Suppressor macrophage (primary cell): ENCODE measurements at places on chromosomes 11 and 22.
A peak's percentile ranks its signal among the peaks of the same experiment; 100 is the strongest.

- no peak for DNase-seq
Observed at GRCh38 chr22:49621601-49622210, 206.0 kb downstream of the BRD1 start.

- DNase-seq = peak; percentile 60
Observed at GRCh38 chr22:17483688-17484372, 79.5 kb upstream of the SLC25A18 start.

GRCh38 chr11:65811764-65812475, 21.8 kb upstream of the SNX32 start:
- peak; percentile 90 for DNase-seq

DNA sequence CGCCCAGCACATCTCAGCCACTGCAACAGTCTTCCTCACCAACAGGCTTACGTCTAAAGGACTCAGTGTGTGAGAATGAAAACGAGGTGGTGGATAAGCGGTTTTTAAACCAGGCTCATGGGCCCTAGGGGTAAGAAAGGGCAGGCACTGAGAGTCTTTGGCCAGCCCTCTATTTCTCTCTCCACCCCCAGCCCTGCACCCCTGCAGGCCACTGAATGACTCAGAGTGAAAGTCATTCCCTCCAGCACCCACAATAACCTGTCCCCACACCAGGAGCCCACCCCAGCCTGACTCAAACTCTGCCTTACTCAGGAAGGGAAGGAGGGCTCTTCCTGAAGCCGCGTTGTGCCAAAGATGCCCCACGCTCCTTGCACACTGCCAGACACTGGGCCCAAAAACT, 72.0 kb downstream of the LARGE1 start:
- no peak for DNase-seq

- DNase-seq = no peak
Observed at GRCh38 chr11:95877291-95877690, 46.6 kb downstream of the MTMR2 start.
